ENCODE measurements at places on chromosomes 5 and 9.

GRCh38 chr5:151924564-151925301 is at the start of gene GLRA1:
Gene GLRA1 (minus strand): TSS chr5:151924851. CDS start chr5:151924549, 302 bp downstream.
- peak; percentile 13 for DNase-seq

DNA sequence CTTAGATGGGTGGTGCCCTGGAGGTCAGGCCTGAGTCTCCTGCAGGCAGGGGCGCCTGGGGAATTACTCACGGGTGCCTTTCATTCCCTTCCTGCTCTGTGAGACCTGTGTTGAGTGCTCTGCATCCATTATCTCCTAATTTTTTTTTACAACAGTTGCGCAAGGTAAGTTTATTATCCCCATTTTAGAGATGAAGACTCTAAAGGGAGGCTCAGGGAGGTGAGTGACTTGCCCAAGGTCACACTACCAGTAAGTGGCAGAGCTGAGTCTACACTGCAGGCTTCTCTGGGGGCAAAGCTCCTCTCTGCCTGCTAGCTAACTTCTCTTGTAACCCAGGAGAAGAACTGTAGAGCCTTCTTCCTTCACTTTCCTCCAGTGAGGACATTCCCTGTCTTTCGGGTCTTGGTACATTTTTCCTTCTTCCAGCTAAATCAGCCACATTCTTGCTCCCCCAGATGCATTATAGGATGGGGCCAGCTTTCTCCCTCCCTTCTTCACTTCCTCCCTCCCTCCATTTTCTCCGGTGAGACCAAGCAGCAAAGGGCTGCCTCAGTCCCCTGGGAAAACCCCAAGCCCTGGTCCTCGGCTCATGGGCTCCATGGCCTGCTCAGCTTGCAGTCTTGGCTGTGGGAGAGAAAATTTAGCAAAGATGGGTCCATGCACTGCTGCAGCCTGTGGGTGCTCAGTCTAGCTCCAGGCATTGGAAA is 1.8 kb downstream of the PRR7 start:
- DNase-seq: no peak

- DNase-seq: no peak
Measured at GRCh38 chr9:77569335-77569734, 78.8 kb downstream of the GNA14 start.

DNA sequence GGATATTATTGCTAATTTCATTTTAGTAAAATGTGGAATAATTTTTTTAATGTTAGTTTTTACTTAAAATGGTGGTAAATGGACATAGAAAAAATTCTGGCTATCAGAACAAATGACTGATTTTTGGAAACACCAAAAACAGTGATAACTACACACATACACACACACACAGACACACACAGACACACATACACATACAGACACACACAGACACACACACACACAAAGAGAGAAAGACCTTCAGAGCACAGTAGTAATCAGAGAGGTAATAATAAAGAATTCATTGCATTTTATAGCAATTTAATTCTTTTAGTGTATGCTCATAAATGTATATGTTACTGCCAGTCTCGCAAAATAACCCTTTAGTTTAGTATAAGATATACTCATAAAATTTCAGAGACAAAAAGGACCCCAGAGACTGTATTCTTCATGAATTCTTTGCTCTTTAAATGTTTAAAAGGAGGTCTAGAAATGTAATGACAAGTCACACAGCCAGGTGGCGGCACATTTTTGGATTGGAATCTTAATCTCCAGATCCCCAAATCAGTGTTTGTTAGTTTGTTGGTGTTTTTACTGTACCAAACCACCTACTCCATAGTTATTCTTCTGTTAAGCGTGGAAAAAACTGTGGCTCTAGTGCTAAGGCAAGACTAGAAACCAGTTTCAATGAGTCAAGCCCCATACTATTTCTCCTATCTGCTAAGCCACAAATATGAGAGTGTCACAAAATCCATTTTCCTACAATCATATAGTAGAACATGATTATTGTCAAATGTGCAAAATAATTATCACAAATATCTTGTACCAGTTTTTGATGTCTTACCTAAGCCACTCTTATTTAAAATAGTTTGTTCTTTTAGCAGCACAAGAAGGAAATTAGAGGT is 109.9 kb downstream of the EDIL3 start:
- DNase-seq: no peak

GRCh38 chr9:80951675-80952074 is 737.7 kb downstream of the TLE1 start:
- no peak for DNase-seq

- no peak for DNase-seq
Measured at GRCh38 chr9:114179516-114179915, 24.2 kb downstream of the COL27A1 start.

DNA sequence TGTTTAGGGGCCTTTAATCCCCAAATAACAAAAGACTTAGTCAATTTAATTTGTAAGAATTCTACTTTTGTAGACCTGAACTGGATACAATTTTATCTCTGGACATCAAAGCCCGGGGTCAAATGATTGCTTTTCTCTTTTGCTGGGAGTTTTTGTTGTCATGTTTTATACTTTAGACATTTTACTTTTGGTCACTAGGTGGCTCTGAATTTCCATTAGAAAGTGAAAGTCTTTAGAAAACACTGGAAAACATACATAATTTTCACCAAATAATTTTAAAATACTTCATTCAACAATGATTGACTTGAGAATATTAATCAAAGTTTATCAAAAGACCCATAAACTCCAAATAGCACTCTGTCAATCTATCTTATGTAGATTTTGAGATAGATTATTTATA is 2.8 kb upstream of the PCA3 start:
- no peak for DNase-seq

- no peak for DNase-seq
Measured at GRCh38 chr9:119803679-119804078, 434.4 kb upstream of the BRINP1 start.

GRCh38 chr5:125499636-125500332 is 753.3 kb upstream of the ZNF608 start:
- no peak for DNase-seq

DNA sequence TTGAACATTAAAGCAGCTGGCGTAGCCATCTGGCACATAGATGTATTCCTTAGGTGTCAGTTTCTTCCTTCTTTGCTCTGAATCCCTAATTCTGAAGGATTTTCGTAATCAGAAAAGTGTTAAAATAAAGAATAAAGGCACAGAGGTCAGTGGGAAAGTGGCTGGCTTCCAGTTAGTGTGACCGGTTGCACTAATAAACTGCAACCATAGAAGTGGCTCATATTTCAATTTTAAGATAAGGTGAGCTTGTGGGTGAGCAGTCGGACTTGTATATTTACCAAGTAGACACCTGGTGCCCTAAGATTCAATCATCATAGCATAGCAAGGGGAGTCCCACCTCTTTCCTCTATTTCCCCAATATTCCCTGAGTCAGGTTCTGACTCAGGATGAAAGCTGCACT is 459.6 kb downstream of the ACTL7B start:
- no peak for DNase-seq

- no peak for DNase-seq
Measured at GRCh38 chr5:159667286-159667685, 249.0 kb upstream of the ADRA1B start.

DNA sequence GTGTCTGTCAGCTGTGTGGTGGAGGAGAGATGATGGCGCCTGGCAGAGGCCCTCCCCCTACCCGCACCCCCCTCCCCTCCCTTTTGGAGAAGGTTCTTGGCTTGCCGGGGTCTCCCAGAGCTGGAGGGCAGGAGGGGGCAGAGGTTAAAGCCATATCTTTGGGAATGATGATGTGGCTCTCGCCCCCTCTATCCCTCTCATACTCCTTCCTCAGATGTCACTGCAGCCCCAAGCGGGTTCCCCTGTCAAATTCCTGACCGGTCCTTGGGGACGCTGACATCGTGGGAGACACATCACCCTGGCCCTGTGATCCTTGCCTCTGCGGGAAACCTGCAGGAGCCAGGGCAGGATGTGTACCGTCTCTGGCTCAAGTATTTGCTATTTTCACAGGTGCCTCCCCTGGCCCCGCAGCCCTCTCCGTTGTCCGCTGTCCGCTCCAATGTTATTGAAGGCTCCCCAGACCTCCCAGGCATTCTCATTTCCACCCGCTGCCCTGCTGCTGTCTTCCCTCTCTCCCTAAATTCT is 109.5 kb downstream of the FOXD1 start:
- DNase-seq: no peak

DNA sequence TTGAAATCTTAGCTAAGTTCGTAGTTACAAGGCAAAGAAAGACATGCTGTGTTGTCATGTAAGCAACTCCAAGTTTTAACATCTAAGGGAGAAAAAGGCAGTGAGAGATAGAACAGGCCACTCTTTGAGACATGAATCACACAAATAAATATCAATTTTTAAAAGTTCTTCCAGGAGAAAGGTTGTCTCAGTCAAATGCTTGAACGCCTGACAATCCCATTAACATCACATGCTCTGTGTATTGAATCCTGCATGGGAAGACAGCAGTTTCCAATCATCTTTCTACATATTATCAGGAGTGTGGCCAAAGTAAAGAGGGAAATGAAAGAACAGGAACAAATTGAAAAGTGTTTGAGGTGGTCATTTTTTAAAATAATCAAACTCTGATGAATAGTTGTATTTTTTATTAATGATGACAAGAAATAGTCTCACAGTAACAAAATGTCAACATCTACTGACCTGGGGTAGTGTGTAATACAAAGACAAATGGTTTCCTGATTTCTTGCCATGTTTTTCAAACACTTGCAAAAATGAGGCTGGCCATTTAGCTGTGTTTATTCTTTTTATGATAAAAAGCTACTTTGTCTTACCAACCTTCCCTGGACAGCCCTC is 6.4 kb upstream of the C6 start:
- no peak for DNase-seq

GRCh38 chr5:7087719-7088297 is 308.1 kb upstream of the ADCY2 start:
- no peak for DNase-seq

- no peak for DNase-seq
Measured at GRCh38 chr9:28927691-28928090, 1354.4 kb upstream of the C9orf72 start.

- no peak for DNase-seq
Measured at GRCh38 chr9:114300153-114300845, 22.6 kb upstream of the ORM1 start.

DNA sequence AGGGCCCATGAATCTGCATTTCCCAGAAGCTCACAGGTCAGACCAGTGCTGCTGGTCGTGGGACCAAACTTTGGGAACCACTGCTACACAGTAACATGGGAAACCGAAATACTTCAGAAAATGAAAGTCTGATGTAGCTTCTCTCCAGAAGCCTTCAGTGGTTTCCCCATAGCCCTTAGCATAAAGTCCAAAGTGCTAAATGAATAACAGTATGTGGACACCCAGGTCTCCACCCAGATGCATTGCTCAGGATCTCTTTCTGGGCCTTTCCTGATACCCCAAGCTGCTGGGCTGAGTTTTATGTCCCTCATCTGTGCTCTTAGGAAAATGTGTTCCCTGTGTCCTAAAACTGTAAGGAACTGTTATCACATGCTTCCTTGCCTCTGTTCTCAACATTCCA is 100.4 kb downstream of the NFIB start:
- no peak for DNase-seq

DNA sequence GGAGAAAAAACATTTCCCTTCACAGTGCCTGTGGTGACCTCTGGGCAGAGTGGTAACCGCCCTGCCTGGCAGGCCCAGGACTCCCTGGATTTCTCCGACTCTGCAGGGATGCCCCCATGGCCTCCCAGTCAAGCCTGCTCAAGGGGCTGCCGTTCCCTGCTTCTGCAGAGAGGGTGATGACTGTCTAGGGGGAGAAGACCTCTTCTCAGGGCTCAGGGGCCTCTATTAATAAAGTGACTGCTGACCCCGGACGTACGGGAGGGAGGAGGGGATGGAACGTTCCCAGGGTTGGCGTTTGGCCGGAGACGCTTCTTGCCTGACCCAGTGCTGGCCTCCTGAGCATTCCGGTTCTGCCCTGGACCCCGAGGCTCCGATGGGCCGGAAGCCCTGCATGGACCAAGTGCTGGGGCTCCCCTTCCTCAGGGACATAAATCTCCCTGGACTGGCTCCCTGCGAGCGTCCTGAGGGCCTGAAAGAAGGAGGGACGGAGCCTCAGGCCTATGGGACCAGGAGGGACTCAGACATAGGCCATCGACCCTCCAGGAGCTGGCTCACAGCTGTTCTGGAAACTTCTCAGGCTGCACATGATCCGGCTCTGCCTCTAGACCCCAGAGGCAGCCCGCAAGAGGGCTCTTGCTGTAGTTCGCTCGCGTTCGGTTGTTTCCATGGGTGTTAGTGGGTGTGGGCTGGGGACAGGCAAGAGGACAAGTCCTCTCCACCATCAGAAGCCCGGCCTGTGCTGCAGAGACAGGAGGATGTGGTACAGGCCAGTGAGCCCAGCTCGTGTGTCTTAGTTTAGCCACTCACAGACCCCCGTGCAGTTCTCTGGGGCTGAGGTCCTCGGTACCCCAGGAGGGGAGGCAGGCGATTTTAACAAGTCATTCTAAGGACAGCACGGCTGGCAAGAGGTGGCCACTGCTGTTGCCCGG is 8.1 kb upstream of the RNU6ATAC start:
- DNase-seq: no peak

- DNase-seq: no peak
Measured at GRCh38 chr5:146219243-146219642, 15.8 kb downstream of the RBM27 start.

GRCh38 chr5:8864053-8864452 is 681.8 kb downstream of the SEMA5A start:
- DNase-seq: no peak

- DNase-seq: no peak
Measured at GRCh38 chr5:82164176-82164976, 113.8 kb downstream of the RPS23 start.

DNA sequence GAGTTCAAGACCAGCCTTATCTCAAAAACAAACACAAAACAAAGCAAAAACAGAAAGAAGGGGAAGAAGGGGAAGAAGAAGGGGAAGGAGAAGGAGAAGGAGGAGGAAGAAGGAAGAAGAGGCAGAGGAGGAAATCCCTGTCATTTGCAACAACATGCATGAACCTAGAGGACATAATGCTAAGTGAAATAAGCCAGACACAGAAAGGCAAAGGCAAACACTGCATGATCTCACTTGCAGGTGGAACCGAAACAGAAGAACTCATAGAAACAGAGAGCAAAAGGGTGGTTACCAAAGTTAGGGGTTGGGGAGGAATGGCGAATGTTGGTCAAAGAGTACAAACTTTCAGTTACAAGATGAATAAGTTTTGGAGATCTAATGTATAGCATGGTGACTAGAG is 135.4 kb downstream of the UGCG start:
- no peak for DNase-seq

- DNase-seq: no peak
Measured at GRCh38 chr5:10660135-10660534, 96.3 kb downstream of the ANKRD33B start.

- DNase-seq: no peak
Measured at GRCh38 chr5:95958310-95959014, 3.2 kb downstream of the ELL2 start.

Measured in posterior cingulate gyrus (tissue), 11 donors.